Mucosa of gallbladder (tissue), 1 donor: ENCODE measurements at places on chromosomes 16 and 17. TPM values are rescaled to one million over a fixed set of nuclear protein-coding genes. Genes with fewer than 3 reads are reported as not detected.

The SPATA32 gene
- total RNA-seq: not detected

The NOG gene
- total RNA-seq: 0.20 TPM

The CDT1 gene
- 3.2 TPM for total RNA-seq

The IL21R gene
- 1.2 TPM for total RNA-seq

The MPV17L gene
- total RNA-seq: 10.1 TPM

The SGCA gene
- total RNA-seq: 23.5 TPM

The PDIA2 gene
- total RNA-seq: 1.3 TPM
